Neural progenitor cell (in vitro differentiated cells): ENCODE measurements at places on chromosomes 4 and X. TPM values are rescaled to one million over a fixed set of nuclear protein-coding genes. Genes with fewer than 3 reads are reported as not detected.

NWD2 gene
- not detected in 2 replicates for total RNA-seq

PAQR3 gene
- total RNA-seq, result 59.4 and 80.8 TPM in 2 replicates

GRCh38 chrX:137033774-137034507, at the start of gene GPR101:
TSS of gene GPR101 (minus strand) at chrX:137033995. CDS start at chrX:137031674, 2,321 bp downstream.
- peak; percentile 59 for DNase-seq

GRCh38 chr4:115950806-115951205, 837.4 kb upstream of the NDST4 start:
- DNase-seq, result no peak
